ENCODE measurements at places on chromosomes 1 and 21.

- DNase-seq, result no peak
- H3K4me3 ChIP-seq, result no peak overlapping the region
- H3K36me3 ChIP-seq, result no peaks in the 10 kb centered on the region
These were observed 174.1 kb downstream of the ACTL8 start for GRCh38 chr1:17929224-17929623.

- no peaks in the 10 kb centered on the region for H3K4me1 ChIP-seq
- H3K27ac ChIP-seq, result no peak overlapping the region
- H3K4me3 ChIP-seq, result no peak overlapping the region
- no peaks in the 10 kb centered on the region for H3K36me3 ChIP-seq
- no peak for DNase-seq
- H3K27me3 ChIP-seq, result no peaks in the 10 kb centered on the region
These were observed 102.8 kb upstream of the WNT4 start for GRCh38 chr1:22245726-22246125.

GRCh38 chr1:19921310-19921709 lies 2.1 kb downstream of the PLA2G2E start:
- no peaks in the 10 kb centered on the region for H3K27me3 ChIP-seq
- peaks cover 9% of the 10 kb centered on the region for H3K4me1 ChIP-seq
- H3K36me3 ChIP-seq, result no peaks in the 10 kb centered on the region
- no peak for DNase-seq

GRCh38 chr1:200224315-200224714 lies 185.5 kb downstream of the ZNF281 start:
- no peak overlapping the region for H3K4me3 ChIP-seq
- peaks cover 14% of the 10 kb centered on the region for H3K4me1 ChIP-seq
- H3K27ac ChIP-seq, result no peak overlapping the region
- H3K36me3 ChIP-seq, result no peaks in the 10 kb centered on the region

DNA sequence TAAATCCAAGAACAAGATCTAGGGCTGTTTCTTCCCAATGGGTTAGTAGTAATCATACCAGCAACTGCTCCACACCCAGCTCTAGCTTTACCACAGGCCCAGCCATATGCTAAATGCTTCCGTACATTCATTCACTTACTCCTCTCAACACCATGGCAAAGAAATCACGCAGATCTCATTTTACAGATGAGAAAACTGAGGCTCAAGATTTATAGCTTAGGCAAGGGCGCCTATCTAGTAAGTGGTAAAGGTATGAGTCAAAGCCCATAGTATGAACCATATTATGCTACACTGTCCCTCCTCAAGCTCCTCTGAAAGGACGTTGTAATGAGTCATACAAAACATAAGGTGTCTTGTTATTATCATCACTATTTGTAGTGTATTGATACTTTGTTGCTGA lies 82.2 kb downstream of the NIBAN1 start:
- H3K4me1 ChIP-seq, result no peaks in the 10 kb centered on the region
- no peaks in the 10 kb centered on the region for H3K27me3 ChIP-seq
- peaks cover 10% of the 10 kb centered on the region for H3K36me3 ChIP-seq
- no peak overlapping the region for H3K27ac ChIP-seq
- DNase-seq, result no peak

GRCh38 chr1:62346886-62347285 lies 27.7 kb upstream of the KANK4 start:
- no peak for DNase-seq
- no peak overlapping the region for H3K4me3 ChIP-seq
- H3K27ac ChIP-seq, result no peak overlapping the region
- no peaks in the 10 kb centered on the region for H3K27me3 ChIP-seq

- H3K4me3 ChIP-seq, result no peak overlapping the region
- no peak overlapping the region for H3K27ac ChIP-seq
- no peaks in the 10 kb centered on the region for H3K4me1 ChIP-seq
- no peaks in the 10 kb centered on the region for H3K27me3 ChIP-seq
- no peak for DNase-seq
These were observed 154.3 kb downstream of the GLUL start for GRCh38 chr1:182237329-182237728.

DNA sequence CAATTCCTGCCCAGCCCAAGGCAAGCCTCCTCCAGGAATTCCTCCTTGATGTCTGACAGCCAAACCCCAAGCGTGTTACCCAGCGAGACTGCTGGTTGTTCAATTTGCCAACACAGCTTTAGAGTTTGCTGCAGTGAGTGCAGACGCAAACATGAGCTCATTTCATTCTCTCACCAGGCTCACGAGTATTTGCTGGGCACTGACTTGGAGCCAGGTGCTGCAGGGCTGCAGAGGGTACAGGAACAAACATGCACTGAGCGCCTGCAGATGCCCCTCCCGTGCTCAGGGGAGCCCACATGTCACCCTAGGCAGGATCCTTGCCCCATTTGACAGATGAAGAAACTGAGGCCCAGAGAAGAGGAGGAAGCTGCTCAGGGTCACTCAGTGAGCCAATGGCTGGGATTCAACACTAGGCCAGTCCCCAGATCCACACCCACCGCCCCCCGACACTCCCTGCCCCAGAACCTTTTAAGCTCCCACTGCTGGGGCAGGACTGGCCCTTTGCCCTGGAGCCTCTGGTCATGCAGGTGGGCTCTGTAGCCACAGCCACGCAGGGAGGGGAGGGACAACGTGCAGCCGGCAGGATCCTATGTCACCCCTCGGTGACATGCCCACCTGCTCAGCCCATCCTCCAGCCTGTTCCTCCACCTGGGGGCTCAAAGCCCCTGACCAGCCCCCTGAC lies 363.7 kb downstream of the MATN1 start:
- H3K36me3 ChIP-seq, result no peaks in the 10 kb centered on the region
- no peaks in the 10 kb centered on the region for H3K4me1 ChIP-seq
- DNase-seq, result no peak
- no peak overlapping the region for H3K4me3 ChIP-seq
- H3K27me3 ChIP-seq, result no peaks in the 10 kb centered on the region
- H3K27ac ChIP-seq, result no peak overlapping the region

GRCh38 chr1:65066766-65067490 lies 81.1 kb upstream of the AK4 start:
- H3K27ac ChIP-seq, result peak overlapping the region; percentile 100
- peak; percentile 66 for DNase-seq
- H3K4me3 ChIP-seq, result peak overlapping the region; percentile 80
- H3K27me3 ChIP-seq, result no peaks in the 10 kb centered on the region

GRCh38 chr1:232873931-232874330 lies 68.7 kb downstream of the MAP10 start:
- H3K36me3 ChIP-seq, result no peaks in the 10 kb centered on the region
- H3K4me3 ChIP-seq, result no peak overlapping the region
- H3K27me3 ChIP-seq, result no peaks in the 10 kb centered on the region
- DNase-seq, result no peak
- peaks cover 7% of the 10 kb centered on the region for H3K4me1 ChIP-seq

GRCh38 chr1:56904663-56905397 lies 50.2 kb downstream of the C8A start:
- H3K36me3 ChIP-seq, result no peaks in the 10 kb centered on the region
- no peaks in the 10 kb centered on the region for H3K27me3 ChIP-seq
- H3K27ac ChIP-seq, result no peak overlapping the region
- no peak for DNase-seq

- no peak overlapping the region for H3K27ac ChIP-seq
- no peak for DNase-seq
- no peaks in the 10 kb centered on the region for H3K36me3 ChIP-seq
- H3K27me3 ChIP-seq, result no peaks in the 10 kb centered on the region
These were observed 1151.7 kb upstream of the ADGRL4 start for GRCh38 chr1:80158266-80158665.

- no peaks in the 10 kb centered on the region for H3K36me3 ChIP-seq
- no peak for DNase-seq
- H3K27ac ChIP-seq, result peak overlapping the region; percentile 75
- no peak overlapping the region for H3K4me3 ChIP-seq
These were observed 44.3 kb upstream of the ADARB1 start for GRCh38 chr21:45029948-45030681.

DNA sequence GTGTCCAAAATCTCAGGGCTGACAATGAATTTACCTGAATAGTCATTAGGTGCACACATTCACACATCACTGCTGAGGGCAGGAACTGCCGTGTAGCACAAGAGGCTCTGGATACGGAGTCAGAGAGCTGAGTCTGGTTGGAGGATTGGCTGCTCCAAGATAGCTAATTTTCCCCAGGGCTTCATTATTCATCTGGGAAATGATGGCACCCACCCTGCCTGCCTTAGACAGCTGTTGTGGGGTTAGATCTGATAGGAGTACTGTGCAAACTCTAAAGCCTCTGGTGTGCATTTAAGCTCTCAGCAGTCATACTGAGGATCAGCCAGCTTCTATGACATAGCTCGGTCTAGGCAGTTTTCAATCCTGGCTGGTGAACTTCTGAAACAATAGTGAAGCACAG lies 67.0 kb downstream of the LMX1A start:
- H3K4me3 ChIP-seq, result no peak overlapping the region
- no peaks in the 10 kb centered on the region for H3K36me3 ChIP-seq
- no peak overlapping the region for H3K27ac ChIP-seq
- no peaks in the 10 kb centered on the region for H3K27me3 ChIP-seq
- no peak for DNase-seq

DNA sequence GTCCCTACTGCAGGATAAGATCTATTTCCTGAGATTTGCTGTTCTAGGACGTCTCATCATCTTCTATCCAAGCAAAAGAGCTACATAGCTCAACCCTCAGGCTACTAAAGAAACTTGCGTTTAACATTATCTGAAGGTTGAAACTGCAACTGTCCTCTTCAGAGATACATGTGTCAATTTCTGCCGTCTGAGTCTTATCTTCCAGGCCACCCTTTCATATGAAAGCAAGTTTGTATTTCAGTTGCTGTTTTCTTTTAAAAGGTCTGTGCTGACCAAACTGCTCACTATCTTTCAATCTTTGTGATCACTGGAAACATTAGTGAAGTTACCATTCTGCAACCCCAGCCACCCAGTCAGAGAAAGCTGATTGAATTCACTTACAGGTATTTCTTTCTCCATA lies 108.6 kb upstream of the RAB3GAP2 start:
- H3K4me1 ChIP-seq, result peaks cover 8% of the 10 kb centered on the region
- no peaks in the 10 kb centered on the region for H3K36me3 ChIP-seq
- no peaks in the 10 kb centered on the region for H3K27me3 ChIP-seq

DNA sequence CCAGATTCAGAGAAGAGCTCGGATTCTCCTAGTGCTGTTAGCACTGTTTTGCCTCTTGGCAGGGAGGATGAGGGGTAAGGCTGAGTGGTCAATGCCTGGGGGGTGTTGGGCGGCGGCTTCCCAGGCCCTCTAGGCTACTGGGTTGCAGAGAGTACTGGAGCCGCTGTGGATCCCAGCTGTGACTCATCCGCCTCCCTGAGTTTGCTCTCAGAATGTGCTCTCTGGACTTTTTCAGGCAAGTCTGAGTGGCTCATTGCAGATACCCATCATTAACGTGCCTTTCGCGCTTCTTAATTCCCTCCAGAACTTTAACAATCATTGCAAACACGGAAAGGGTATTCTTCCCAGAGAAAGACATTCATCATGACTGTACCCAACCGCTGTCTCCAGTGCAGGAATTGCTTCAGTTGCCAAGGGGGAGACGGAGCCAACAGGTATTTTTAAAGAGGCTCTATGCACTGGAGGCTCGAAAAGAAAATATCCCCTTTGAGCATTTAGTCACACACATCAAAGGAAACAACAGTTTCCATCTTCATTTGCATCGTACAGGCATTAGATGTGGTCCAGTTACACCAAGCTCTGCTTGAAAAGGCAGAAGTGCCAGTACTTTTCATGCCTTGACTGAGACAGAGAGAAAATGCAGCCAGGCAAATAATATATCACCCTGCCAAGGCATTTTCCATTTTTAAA lies 14.4 kb upstream of the CAMTA1 start:
- peaks cover 9% of the 10 kb centered on the region for H3K4me1 ChIP-seq
- H3K36me3 ChIP-seq, result no peaks in the 10 kb centered on the region
- H3K27me3 ChIP-seq, result no peaks in the 10 kb centered on the region
- no peak overlapping the region for H3K4me3 ChIP-seq

DNA sequence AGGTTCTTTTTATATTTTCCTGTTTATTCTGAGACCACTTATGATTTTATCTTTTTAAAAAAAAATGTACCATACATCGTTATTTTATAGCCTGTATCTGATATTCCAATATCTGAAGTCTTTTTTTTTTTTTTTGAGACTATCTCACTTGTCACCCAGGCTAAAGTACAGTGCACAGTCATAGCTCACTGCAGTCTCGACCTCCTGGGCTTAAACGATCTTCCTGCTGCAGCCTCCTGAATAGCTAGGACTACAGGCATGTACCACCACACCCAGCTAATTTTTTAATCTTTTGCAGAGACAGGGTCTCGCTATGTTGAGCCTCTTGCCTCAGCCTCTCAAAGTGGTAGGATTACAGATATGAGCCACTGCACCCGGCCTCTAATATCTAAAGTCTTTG lies 25.1 kb downstream of the BCAR3 start:
- no peak overlapping the region for H3K4me3 ChIP-seq
- no peak overlapping the region for H3K27ac ChIP-seq
- H3K27me3 ChIP-seq, result no peaks in the 10 kb centered on the region
- peaks cover 4% of the 10 kb centered on the region for H3K4me1 ChIP-seq
- H3K36me3 ChIP-seq, result peaks cover 19% of the 10 kb centered on the region

DNA sequence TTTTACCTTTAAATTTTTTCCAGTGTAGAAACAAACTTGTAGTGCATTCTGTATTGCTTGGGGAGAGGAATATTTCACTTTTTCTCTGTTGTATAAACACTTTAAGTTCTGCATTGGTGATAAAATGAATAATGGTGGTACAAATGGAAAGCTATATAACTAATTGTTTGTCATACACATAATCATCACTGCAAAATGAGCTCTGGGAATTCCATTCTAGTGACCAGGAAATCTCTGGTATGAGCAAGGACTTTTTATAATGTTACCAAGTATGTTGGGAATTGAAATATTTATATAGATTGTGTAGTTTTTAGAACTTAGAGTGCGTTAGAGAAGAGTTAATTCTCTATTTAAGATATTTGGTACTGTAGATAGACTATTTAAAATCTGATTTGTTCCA lies 5.0 kb upstream of the FMN2 start:
- H3K27me3 ChIP-seq, result no peaks in the 10 kb centered on the region
- H3K36me3 ChIP-seq, result no peaks in the 10 kb centered on the region
- H3K27ac ChIP-seq, result no peak overlapping the region
- no peaks in the 10 kb centered on the region for H3K4me1 ChIP-seq
- DNase-seq, result no peak
- H3K4me3 ChIP-seq, result no peak overlapping the region

DNA sequence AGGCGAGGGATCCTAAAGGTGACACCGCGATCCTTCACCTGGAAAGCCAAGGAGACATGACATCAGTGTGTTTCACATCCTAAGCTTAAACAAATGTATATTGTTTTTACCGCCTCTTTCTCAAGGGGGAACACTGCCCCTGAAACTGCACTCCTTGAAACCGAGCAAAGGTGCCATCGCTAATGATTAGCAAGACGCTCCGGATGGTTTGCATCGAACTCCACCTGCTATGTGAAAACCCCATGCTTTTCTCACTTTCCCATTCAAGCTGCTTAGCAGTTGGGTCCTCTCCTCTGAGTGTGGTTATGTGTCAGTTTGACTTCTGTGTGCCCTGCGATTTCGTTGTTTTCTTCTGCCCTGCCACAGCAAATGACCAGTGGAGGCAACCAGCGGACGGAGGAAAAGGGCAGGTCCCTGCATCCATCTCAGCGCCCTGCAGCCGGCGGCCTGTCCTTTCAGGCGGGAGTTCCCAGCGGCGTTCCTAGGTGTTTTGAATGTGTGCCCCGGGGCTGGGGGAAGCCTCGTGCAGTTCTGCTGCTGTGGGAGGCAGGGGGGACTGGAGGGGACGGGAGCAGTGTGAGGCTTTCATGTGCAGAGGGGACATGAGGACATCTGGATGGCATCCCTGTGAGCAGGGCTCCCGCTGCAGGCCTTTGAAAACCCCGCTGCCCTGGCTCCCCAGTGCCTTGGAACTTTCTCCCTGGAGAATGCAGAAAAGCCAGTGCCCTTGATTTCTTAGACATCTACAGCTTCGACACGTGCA lies 16.1 kb downstream of the ZBTB18 start:
- no peaks in the 10 kb centered on the region for H3K36me3 ChIP-seq
- no peak for DNase-seq
- no peaks in the 10 kb centered on the region for H3K27me3 ChIP-seq
- H3K4me1 ChIP-seq, result no peaks in the 10 kb centered on the region
- no peak overlapping the region for H3K27ac ChIP-seq

Measured in esophagus squamous epithelium (tissue), 5 donors.